Stimulated activated CD8-positive, alpha-beta memory T cell treated with anti-CD3 and anti-CD28 coated beads, Interleukin-2, amount 100 ng/mL, for 48 hours (primary cell): ENCODE measurements at places on chromosomes 1 and 21.

DNA sequence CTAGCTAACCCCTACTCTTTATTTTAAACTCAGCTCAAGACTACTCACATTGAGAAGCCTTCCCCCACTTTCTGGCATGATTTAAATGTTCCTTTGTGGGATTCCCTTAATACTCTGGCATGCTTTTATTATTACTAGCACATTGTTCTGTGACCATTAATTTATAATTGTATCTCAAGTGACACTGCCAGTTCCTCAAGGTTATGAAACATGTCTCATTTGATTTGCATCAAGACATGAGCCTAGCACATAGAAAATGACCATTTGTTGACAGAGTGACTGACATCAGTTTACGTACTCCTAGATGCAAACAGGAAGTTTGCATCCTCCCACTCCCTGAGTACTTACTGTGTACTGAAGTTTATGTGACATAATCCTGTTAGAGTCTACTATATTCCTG, 15.2 kb downstream of the RGS4 start:
- no peak for DNase-seq

GRCh38 chr1:32470991-32471694, 6.3 kb downstream of the ZBTB8B start:
- peak; percentile 5 for DNase-seq

- no peak for DNase-seq
Observed at GRCh38 chr1:208724079-208724478, 479.9 kb upstream of the PLXNA2 start.

GRCh38 chr1:89274411-89274857, 1.8 kb upstream of the GBP5 start:
- DNase-seq, result no peak

DNA sequence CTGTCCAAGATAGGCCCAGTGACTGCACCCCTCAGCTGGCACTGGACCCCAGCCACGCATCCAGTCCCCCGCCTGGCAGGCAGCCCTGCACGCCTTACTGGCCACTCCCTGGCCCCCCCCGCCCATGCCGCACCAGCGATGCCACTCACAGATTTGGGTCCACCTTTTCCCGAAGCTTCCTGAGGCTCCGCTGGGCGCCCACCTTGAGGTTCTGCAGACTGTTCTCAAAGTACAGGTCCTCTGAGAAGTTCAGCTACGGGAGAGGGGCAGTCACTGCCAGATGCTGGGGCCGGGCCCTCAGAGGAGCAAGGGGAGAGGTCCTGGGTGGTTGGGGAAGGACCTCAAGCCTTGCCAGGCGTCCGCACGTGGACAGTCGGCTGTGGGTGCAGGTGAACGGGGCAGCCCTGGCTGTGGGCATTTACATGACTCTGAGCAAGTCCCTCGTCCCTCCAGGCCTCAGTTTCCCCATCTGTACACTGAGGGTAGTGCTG, 8.1 kb downstream of the PRXL2B start:
- DNase-seq, result no peak

- DNase-seq, result no peak
Observed at GRCh38 chr1:219480011-219480410, 132.9 kb downstream of the ZC3H11B start.
